ENCODE measurements at places on chromosomes 6 and 20. TPM values are rescaled to one million over a fixed set of nuclear protein-coding genes. Genes with fewer than 3 reads are reported as not detected.

GRCh38 chr6:100267721-100268123 is 197.0 kb downstream of the SIM1 start:
- DNase-seq, result no peak

GRCh38 chr6:123715006-123715863 is 78.5 kb upstream of the TRDN start:
- no peak for DNase-seq

GRCh38 chr6:116010386-116010785 is 50.3 kb downstream of the FRK start:
- DNase-seq, result no peak

GRCh38 chr6:154370545-154370944 is 13.9 kb upstream of the IPCEF1 start:
- DNase-seq, result peak; percentile 36

- DNase-seq, result no peak
Observed at GRCh38 chr20:38973107-38973506, 11.0 kb downstream of the DHX35 start.

- no peak for DNase-seq
Observed at GRCh38 chr6:135043846-135044245, 10.8 kb downstream of the HBS1L start.

GRCh38 chr6:93496548-93496947 is 77.2 kb upstream of the EPHA7 start:
- DNase-seq, result no peak

DNA sequence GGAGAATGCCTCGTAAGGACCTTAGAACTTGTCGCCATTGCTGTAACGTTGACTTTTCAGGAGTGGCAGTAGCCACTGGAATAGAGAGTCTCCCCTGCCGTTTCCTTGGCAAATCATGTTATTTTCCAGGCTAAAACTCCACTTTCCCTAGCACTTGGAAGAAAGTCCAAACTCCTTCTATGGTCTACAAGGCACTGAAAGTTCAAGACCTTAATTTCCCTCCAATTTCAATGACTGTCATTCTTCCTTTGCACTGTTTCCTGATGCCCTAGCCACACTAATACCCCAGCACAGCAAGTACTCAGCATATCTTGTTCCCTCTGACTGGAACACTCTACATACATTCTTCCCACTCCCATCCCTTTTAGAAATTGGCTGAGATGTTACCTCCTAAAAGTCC is 1.8 kb upstream of the TBPL1 start:
- no peak for DNase-seq

- peak; percentile 76 for DNase-seq
Observed at GRCh38 chr20:53750827-53751619, 157.4 kb upstream of the ZNF217 start.

DNA sequence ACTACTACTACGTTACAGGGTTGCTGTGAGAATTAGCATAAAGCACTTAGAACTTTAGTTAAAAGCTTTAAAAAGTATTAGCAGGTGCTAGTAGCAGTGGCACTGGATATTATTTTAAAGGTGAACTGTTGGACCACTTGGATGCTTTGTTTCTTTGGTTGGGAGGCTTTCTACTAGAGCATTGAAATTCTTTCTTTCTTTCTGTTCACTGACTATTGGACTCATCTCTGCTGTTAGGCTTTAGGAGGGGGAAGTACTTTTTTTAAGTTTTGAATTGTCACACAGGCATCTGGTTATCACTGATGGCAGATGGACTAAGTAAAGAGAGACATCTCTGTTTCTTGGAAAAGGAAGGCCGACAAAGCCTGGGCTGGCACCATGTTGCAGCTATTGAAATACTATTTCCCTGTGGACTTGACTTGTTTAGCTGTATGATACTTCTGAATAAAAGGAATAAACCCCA is 4.8 kb downstream of the TBPL1 start:
- DNase-seq, result no peak

DNA sequence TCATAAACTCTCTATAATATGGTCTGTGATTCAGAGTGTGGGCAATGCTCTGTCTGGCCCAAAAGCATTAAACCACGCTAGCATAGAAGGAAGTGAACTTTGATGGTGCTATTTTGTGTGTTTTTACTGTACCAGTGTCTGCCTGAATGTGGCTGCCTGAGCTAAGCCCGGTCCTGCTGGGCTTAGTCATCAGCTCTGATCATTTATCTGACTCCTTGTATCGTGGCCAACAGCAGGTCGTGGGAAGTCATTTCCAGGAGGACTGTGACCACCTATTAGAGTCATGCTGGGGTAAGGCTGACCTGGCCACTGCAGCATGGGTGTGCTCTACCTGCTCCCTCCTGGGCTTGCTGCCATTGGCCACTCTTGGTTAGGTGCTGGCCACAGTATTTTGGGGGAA is 239.1 kb upstream of the CEP162 start:
- DNase-seq, result no peak

- peak; percentile 50 for DNase-seq
Observed at GRCh38 chr6:14861491-14861943, 384.4 kb upstream of the JARID2 start.

GRCh38 chr20:14821251-14821650 is 483.8 kb upstream of the FLRT3 start:
- DNase-seq, result no peak

DNA sequence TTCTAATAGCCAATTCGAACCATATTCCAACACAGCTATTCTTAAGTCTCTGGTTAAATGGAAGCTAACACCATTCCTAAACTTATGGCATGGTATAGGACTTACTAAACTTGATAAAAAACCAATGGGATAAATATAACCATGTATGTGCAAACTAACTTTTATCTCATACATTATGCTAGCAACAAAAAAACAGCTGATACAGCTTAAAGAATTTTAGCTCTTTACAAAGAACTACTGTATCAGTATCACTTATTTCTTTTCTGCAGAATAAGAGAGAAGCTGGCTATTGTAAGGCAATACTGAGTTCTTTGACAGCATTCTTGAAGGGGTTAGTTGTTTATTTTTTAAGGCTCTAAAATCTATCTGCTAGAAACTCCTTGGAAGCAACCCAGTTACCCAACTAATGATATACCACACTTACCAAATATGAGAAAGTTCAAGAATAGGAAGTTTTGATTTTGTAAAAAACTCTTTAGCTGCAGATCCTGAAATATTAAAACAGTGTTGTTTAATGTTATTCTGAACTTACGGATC is 44.9 kb downstream of the REPS1 start:
- DNase-seq, result no peak

GRCh38 chr20:10219452-10219791 is 792 bp downstream of the SNAP25 start:
- DNase-seq, result peak; percentile 69

DNA sequence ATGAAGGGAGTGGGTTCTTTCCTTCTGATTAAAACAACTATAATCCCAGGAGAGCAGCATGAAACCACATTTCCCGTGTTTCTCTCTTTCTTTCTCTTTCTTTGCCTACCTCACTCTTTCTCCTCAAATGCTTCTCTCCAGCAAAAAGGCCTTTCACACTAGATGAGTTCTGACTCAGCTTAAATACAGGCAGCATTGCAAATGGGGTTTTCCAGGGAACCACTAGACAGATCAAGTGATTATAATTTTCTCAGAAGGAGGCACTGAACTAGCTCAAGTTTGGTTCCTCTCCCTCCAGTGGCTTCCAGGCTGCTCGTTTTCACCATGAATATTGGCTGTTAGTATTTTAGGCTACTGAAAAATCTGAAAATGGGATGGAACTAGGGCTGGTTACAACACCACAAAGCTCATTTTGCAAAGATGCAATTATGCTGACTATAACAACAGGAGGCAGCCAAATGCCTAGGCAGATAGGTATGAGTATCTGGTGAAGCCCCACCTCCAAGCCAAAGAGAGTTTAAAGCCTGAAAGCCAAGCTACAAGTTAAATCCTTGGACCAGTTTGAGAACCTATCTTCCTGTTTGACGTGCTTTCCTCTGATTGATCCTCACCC is 260.0 kb downstream of the MMUT start:
- no peak for DNase-seq

DNA sequence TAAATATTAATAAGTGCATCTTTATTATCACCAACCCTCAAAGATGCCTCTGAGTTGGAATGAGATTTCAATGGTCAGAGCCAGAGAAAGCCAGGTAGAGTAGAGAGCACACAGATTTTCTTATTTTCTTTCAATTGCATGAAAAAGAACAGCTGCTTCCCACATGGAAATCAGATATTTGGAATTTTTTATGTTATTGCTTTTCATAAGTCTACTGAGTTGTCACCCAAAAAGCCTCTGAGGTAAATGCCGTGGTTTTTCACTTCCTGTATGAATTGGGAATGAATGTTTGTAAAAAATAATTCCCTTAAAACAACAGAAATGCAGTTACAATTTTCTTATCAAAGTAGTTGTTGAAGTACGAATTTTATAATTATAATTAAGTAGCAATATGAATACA is 563.1 kb downstream of the RFPL4B start:
- no peak for DNase-seq

DNA sequence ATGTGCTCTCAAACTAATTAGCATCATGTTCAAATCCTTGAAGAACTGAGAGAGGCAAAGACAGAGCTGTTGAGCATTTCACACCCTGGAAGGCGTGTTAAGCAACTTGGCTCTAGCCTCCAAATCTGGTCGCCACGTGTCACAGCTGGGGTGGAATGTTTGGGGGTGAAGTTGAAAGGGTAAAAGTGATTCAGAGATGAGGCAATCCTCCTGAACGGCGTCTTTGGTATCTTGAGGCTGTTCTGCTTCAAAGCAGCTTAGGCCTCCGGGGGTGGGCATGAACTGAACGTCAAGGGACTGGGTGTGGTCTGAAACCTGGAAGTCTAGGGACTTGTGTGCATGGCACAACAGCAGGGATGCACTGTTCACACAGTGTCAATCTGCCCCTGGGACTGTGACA is 62.3 kb downstream of the TRAM2 start:
- DNase-seq, result peak; percentile 53

DNA sequence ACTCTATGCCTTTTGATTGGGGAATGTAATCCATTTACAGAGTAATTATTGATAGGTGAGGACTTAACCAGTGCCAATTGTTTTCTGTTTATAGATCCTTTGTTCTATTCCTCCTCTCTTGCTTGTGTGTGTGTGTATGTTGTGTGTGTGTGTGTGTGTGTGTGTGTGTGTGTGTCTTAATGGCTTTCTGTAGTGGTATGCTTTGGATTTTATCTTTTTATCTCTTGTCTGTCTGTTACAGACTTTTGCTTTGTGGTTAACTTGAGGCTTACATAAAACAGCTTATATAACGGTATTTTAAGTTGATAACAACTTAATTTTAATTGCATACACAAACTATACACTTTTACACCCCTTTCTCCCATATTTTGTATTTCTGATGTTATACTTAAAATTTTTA is 54.7 kb downstream of the CDC5L start:
- no peak for DNase-seq

DNA sequence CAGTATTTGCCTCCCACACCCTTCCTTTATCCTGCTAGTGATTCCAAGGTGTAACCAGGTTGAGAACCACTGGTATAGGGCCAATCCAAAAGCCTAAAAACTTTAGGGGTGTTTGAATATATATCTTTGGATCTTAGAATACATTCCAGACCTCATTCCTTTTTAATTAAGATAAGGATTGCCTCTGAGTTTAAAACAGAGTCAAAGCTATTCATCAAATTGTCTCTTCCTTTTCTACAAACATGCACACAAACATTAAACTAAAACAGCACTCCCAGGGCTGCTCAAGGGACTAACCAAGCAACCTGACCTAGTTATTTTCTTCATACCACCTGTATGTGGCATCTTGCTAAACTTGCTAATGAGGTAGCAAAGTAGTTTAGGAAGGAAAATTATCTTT is 22.1 kb upstream of the COL9A1 start:
- DNase-seq, result no peak

GRCh38 chr6:44072959-44073611 is 54.2 kb downstream of the MRPL14 start:
- DNase-seq, result peak; percentile 94

GRCh38 chr6:23339268-23339667 is 769.9 kb downstream of the HDGFL1 start:
- DNase-seq, result no peak

DNA sequence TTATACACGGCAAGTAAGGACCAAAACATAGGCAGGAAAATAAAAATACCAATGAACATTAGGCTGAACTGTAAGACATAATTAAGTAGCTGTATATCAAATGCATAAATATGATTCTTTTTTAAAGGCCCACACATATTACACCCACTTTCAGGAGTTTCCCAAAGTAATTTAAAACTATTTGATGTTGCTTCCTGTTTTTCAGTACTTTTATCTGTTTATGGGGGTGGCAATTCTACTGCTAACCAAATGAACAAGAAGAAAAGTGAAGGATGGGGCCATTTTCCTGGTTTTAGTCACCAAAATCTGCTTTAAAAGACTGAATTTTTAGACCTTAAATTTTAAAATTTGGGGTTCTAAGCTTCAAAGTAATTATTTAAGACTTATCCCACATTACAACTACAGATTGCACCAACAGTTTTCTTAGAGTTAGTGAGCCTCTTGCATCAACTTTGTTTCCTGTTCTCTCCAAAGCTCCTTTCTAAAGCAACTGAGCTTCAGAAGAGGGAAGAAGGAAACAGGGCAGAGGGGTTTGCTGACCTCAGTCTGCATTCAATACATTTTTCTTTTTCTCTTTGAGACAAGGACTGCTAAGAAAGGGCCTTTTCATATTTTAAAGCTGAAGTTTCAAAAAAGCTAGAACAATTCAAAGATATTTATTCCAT is 191.0 kb downstream of the BACH2 start:
- no peak for DNase-seq

DNA sequence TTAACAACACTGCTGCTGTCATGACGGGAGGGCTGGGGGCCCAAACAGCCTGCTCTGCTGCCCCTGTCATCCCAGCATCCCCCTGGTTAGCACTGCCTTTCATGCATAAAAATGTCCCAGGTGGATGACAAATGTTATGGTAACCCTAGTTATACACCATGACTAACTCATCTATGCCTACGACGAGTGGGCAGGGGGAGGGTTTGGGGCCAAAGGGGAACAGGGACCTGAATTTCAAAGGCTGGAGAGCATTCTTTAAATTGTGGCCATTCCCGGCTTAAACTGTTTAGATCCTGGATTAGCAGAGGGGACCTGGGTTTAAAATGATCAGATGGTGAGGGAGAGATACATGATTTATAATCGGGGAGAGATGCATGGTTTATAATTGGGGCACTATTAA is 24.4 kb downstream of the GNAS-AS1 start:
- no peak for DNase-seq

IL17F gene
- 0.76 TPM for total RNA-seq

CFAP206 gene
- total RNA-seq, result not detected

ITPA gene
- 56.3 TPM for total RNA-seq

ASF1A gene
- 39.0 TPM for total RNA-seq

NRSN2 gene
- 8.0 TPM for total RNA-seq

BPIFA1 gene
- not detected for total RNA-seq

WFDC10B gene
- total RNA-seq, result not detected

YTHDF1 gene
- 31.0 TPM for total RNA-seq

BEND3 gene
- 6.3 TPM for total RNA-seq

SEC63 gene
- total RNA-seq, result 89.9 TPM

CLPSL1 gene
- total RNA-seq, result not detected

PNPLA1 gene
- not detected for total RNA-seq

WFDC12 gene
- not detected for total RNA-seq

UNC93A gene
- not detected for total RNA-seq

EPPIN gene
- not detected for total RNA-seq

CSTF1 gene
- total RNA-seq, result 66.2 TPM

LY6G5B gene
- total RNA-seq, result 14.7 TPM

LAMA2 gene
- 1.5 TPM for total RNA-seq

Measured in activated CD8-positive, alpha-beta T cell treated with anti-CD3 and anti-CD28 coated beads for 36 hours (primary cell).